Heart right ventricle (tissue), 16 donors: ENCODE measurements at places on chromosomes 16 and 17.
A peak's percentile ranks its signal among the peaks of the same experiment; 100 is the strongest.

GRCh38 chr17:76271669-76272540 lies 6.8 kb downstream of the UBALD2 start:
- H3K4me1 ChIP-seq, result peaks cover 64% of the 10 kb centered on the region
- H3K27me3 ChIP-seq, result no peaks in the 10 kb centered on the region
- H3K4me3 ChIP-seq, result peak overlapping the region; percentile 20
- peaks cover 38% of the 10 kb centered on the region for H3K36me3 ChIP-seq
- peak overlapping the region; percentile 46 for H3K27ac ChIP-seq

DNA sequence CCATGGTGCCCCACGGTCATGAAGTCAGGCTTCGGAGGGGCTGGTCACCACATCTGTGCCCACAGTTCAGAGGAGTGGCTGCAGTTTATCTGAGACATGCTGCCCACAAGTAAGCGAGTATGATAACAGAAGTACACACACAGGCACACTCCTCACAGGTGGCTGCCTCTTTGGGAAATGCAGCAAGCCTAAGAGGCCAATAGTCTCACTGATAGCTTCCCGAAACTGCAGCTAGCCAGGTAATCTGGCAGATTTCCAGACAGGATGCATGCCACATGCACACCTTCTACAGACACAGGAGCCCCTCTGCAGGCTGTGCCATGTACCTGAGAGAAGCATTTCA lies 12.6 kb upstream of the GFOD2 start:
- no peak for DNase-seq
- no peaks in the 10 kb centered on the region for H3K27me3 ChIP-seq
- peaks cover 93% of the 10 kb centered on the region for H3K36me3 ChIP-seq
- H3K27ac ChIP-seq, result no peak overlapping the region

GRCh38 chr17:14616528-14616927 lies 315.6 kb downstream of the HS3ST3B1 start:
- H3K4me1 ChIP-seq, result no peaks in the 10 kb centered on the region

DNA sequence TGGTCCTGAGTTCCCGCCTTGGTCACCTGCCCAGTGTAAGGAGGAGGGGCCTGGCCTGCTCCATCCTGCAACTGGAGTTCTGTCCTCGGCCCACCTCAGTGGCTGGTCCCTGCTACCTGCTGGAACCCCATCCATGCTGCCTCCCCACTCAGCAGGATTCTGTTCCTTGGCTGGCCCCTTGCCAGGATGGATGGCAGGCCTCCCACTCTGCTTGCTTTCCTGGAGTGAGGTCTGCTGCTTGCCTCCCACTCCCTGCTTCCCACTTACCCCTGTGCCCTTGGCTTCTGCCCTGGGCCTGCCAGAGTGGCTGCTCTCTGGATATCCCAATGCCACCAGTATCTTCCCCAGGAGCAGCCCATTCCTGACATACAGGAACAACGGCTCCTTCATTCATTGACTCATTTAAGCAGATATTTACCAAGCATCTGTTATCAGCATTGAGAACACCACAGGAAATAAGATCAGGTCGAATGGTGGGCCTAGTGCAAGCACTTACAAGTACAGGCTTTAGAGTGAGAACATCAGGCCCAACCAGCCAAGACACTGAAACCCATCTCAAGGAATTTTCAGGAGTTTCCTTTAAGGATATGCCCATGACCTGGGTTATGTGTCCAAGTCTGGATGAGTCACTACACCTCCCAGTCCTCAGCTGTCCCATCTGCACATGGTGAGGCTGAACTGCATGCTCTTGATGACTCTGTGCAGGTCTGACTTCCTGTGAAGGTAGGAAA lies 17.0 kb upstream of the RPRML start:
- no peaks in the 10 kb centered on the region for H3K4me1 ChIP-seq
- H3K27me3 ChIP-seq, result no peaks in the 10 kb centered on the region
- no peak overlapping the region for H3K4me3 ChIP-seq
- no peak for DNase-seq

DNA sequence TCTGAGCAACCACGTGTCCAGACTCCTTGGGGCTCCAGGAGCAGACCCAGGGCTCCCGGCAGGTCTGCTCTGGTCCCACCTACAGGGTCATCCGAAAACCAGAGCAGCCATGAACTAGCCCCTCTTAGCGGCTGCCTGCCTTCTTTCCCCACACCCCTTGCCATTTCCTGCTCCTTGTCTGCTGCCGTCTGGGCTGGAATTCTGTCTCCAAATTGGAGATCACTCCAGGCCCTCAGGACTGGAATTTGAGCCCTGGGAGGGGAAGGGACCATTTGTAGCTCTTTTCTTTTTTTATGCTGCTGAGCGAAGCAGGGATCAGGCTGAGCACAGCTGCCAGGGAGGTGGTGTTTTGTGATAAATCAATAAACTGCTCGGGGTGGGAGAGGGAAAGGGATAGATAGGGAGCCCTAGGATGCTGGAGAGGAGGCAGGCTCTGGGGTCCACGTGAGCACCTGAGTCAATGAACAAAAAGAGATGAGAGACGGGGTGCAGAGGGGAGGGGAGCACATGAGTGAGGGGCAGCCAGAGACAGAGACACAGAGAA lies 257.5 kb downstream of the ENGASE start:
- peaks cover 46% of the 10 kb centered on the region for H3K27me3 ChIP-seq
- H3K4me1 ChIP-seq, result no peaks in the 10 kb centered on the region
- no peak overlapping the region for H3K27ac ChIP-seq
- H3K4me3 ChIP-seq, result no peak overlapping the region

DNA sequence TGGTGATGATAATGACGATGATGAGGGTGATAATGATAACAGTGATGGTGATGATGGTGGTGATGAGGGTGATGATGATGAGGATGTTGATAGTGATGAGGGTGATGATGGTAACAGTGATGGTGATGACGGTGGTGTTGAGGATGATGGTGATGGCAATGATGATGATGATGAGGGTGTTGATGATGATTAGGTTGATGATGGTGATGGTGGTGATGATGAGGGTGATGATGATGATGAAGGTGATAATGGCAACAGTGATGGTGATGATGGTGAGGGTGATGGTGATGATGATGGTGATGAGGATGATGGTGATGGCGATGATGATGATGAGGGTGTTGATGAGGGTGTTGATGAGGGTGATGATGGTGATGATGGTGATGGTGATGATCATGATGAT lies 93.8 kb upstream of the ZNF469 start:
- no peaks in the 10 kb centered on the region for H3K36me3 ChIP-seq
- H3K4me1 ChIP-seq, result no peaks in the 10 kb centered on the region
- no peak overlapping the region for H3K27ac ChIP-seq
- no peak overlapping the region for H3K4me3 ChIP-seq
- H3K27me3 ChIP-seq, result peaks cover 10% of the 10 kb centered on the region
- DNase-seq, result no peak

- DNase-seq, result no peak
- peaks cover 100% of the 10 kb centered on the region for H3K36me3 ChIP-seq
- H3K27me3 ChIP-seq, result no peaks in the 10 kb centered on the region
- H3K4me1 ChIP-seq, result peaks cover 14% of the 10 kb centered on the region
- no peak overlapping the region for H3K4me3 ChIP-seq
These were observed 17.1 kb downstream of the MYO1C start for GRCh38 chr17:1475321-1475854.

GRCh38 chr17:28030386-28030785 lies 12.1 kb upstream of the NLK start:
- no peaks in the 10 kb centered on the region for H3K27me3 ChIP-seq
- no peak overlapping the region for H3K27ac ChIP-seq
- no peaks in the 10 kb centered on the region for H3K4me1 ChIP-seq
- DNase-seq, result no peak

DNA sequence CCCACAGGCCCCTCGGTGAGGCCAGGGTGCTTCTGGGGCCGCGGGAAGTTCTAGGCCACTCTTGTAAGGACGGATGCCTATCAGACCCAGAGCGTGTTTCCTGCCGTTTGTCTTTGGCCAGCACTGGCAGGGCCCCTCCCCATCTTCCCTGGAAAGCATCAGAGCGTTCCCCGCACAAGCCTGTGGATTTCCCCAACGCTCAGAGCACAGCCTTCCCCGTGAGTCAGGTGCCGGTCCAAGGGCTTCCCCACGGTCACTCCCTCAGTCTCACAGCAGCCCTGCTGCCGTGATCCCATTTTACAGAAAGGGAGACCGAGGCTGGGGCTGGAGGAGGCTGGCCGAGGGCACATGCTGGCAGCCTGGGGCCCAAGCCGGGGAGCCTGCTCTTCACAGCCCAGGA lies 33.7 kb downstream of the CRISPLD2 start:
- no peaks in the 10 kb centered on the region for H3K4me1 ChIP-seq
- DNase-seq, result no peak
- no peak overlapping the region for H3K27ac ChIP-seq
- H3K36me3 ChIP-seq, result no peaks in the 10 kb centered on the region

DNA sequence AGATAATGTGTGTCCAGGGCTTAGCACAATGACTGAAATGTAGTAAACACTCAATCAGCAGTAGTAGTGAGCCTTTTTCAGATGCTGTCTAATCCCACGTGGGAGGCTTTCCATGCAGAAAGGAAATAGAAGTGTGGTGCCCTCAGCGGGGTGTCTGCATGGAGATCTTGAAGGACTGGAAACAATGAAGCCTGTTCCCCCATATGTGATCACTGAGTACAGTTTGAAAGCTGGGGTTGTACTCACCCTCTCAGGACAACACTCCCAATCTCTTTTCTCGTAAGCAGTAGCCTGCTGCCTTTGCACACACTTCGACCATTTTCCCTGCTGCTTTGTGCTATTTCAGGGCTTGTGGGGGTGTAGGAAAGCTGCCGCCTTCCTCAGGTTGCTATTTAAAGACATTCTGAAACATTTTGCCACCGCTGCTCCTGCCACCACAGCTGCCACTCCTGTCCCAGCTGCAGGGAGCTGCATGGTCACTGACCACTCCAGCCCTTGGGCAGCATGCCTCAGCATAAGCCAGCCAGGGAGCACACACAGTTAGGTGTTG lies 40.6 kb upstream of the HAS3 start:
- peaks cover 7% of the 10 kb centered on the region for H3K4me1 ChIP-seq
- H3K36me3 ChIP-seq, result no peaks in the 10 kb centered on the region
- H3K4me3 ChIP-seq, result no peak overlapping the region
- H3K27me3 ChIP-seq, result no peaks in the 10 kb centered on the region
- no peak for DNase-seq

DNA sequence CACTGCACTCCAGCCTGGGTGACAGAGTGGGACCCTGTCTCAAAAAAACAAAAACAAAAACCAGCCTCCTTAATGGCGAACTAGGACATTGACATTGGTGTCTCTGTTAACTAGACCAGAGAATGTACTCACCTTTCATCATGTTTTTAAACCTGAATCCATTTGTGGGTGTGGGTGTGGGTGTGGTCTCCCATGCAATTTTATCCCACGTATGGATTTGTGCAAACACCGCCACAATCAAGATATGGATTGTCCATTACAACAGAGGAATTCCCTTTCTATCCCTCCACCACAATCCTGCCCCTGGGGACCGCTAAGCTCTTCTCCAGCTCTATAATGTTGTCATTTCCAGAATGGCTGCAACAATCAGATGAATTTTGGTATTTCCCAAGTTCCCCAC lies 49.9 kb downstream of the DNAH17 start:
- no peaks in the 10 kb centered on the region for H3K4me1 ChIP-seq
- H3K27me3 ChIP-seq, result no peaks in the 10 kb centered on the region
- no peaks in the 10 kb centered on the region for H3K36me3 ChIP-seq
- H3K27ac ChIP-seq, result no peak overlapping the region
- no peak overlapping the region for H3K4me3 ChIP-seq

DNA sequence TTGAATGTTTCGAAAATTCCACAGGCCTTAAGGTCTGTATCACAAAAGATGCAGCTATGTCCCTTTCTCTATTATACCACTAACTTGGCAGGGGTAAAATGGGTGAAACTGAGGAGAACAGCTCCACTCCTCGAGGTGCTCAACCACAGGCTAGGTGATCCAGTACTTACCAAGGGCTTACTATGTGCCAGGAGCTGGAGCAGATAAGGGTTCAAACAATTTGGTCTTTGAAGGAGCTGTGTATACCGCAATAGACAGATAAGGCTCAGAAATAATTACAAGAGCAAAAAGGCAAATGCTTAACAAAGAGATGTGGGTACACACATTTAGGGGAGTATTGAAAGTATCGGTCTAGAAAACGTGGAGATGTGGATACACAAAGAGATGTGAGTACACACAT lies 1.5 kb downstream of the XPO6 start:
- H3K4me1 ChIP-seq, result peaks cover 59% of the 10 kb centered on the region
- H3K27ac ChIP-seq, result peak overlapping the region; percentile 90
- peaks cover 7% of the 10 kb centered on the region for H3K36me3 ChIP-seq
- DNase-seq, result no peak

DNA sequence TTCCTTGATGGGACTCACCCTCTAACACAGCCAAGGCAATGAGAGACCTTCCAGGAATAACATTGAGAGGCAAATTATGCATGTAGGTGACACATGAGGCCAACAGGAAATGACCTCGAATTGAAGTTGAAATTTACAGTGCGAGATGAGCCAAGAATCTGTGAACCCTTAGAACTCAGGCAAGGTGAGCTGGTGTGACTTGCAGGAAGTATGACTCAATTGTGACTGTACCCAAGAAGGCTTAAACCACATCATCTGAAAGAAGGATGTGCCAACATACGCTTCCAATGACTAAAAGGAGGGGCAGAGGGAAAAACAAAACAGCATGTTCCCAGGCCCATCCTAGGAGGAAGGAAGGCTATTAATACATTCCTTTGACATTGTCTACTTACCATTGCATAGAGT lies 44.8 kb downstream of the PITPNC1 start:
- peak; percentile 21 for DNase-seq
- H3K27me3 ChIP-seq, result no peaks in the 10 kb centered on the region
- peak overlapping the region; percentile 83 for H3K27ac ChIP-seq

GRCh38 chr16:27839419-27839818 lies 224.1 kb downstream of the GSG1L start:
- H3K4me1 ChIP-seq, result no peaks in the 10 kb centered on the region
- H3K27ac ChIP-seq, result no peak overlapping the region
- no peaks in the 10 kb centered on the region for H3K36me3 ChIP-seq
- DNase-seq, result no peak

- H3K36me3 ChIP-seq, result no peaks in the 10 kb centered on the region
- no peaks in the 10 kb centered on the region for H3K27me3 ChIP-seq
- H3K27ac ChIP-seq, result no peak overlapping the region
- no peak for DNase-seq
- no peak overlapping the region for H3K4me3 ChIP-seq
These were observed 6.4 kb downstream of the DPEP1 start for GRCh38 chr16:89619840-89620239.

DNA sequence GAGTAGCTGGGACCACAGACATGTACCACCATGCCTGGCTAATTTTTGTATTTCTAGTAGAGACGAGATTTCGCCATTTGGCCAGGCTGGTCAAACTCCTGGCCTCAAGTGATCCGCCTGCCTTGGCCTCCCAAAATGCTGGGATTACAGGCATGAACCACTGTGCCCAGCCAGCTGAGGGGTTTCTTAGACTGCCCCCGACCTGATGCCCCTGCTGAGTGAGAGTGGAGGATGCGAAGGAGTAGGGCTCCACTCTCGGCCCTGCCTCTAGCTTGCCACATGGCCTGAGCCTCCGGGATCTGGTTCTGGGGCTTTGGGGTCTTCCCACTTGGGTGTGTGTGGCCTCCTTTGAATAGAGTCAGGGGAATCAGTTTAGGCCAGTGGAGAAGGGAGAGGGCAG lies 11.0 kb downstream of the GPR179 start:
- H3K27ac ChIP-seq, result no peak overlapping the region
- H3K27me3 ChIP-seq, result no peaks in the 10 kb centered on the region
- no peak overlapping the region for H3K4me3 ChIP-seq
- H3K4me1 ChIP-seq, result no peaks in the 10 kb centered on the region
- no peaks in the 10 kb centered on the region for H3K36me3 ChIP-seq
